ENCODE measurements at places on chromosomes 3 and 15.

GRCh38 chr3:42290966-42291714 lies 25.2 kb upstream of the CCK start:
- no peak for DNase-seq

GRCh38 chr3:143850877-143851276 lies 2.6 kb upstream of the SLC9A9 start:
- no peak for DNase-seq

- no peak for DNase-seq
Observed at GRCh38 chr3:160554980-160555379, 10.4 kb downstream of the KPNA4 start.

DNA sequence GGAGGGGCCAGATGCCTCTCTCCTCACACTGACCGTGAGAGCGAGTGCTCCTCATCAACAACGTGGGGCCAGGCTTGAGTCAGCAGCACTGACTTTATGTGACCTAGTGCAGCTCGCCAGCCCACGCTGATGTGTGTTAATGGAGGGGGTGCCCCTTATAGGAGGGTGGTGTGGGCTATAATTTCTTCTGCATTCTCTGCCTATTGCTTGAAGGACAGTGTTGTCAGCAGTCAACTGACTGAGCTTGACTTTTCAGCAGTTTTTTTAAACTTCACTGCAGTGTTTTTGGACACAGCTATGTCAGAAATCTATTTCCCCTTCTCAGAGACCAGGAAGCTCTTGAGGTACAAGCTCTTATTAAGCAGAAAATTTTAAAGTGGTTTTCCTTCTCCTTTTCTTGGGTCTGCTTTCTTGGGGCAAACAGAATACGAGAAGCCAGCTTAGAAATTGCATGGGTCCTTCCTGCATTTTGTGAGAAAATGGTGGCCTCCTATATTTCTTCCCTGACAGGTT lies 304.8 kb upstream of the CTDSPL start:
- no peak for DNase-seq

DNA sequence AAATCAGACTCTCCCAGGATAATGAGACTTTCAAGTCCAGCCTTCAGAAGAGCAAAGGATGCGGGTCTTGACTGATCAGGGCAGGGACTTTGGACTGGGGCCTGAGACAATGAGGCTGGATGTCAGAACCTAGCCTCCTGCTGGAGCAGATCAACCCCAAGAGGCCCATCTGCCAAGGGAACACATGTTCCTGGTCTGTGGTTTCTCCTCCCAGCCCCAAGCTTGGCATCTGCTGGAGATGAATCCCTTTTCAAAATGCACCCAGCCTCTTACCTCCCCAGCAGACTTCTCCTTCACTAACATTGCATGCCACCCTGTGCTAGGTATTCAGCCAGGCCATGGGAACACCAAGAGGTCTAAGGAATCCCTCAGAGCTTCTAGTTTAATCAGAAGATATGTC lies 43.7 kb upstream of the MFGE8 start:
- no peak for DNase-seq

- DNase-seq: no peak
Observed at GRCh38 chr3:143252931-143253330, 133.4 kb downstream of the CHST2 start.

GRCh38 chr3:20316238-20316637 lies 130.2 kb upstream of the SGO1 start:
- no peak for DNase-seq

- DNase-seq: no peak
Observed at GRCh38 chr3:10462641-10463532, 42.5 kb downstream of the ATP2B2 start.

GRCh38 chr15:99677540-99678134 lies 55.6 kb downstream of the LYSMD4 start:
- no peak for DNase-seq

DNA sequence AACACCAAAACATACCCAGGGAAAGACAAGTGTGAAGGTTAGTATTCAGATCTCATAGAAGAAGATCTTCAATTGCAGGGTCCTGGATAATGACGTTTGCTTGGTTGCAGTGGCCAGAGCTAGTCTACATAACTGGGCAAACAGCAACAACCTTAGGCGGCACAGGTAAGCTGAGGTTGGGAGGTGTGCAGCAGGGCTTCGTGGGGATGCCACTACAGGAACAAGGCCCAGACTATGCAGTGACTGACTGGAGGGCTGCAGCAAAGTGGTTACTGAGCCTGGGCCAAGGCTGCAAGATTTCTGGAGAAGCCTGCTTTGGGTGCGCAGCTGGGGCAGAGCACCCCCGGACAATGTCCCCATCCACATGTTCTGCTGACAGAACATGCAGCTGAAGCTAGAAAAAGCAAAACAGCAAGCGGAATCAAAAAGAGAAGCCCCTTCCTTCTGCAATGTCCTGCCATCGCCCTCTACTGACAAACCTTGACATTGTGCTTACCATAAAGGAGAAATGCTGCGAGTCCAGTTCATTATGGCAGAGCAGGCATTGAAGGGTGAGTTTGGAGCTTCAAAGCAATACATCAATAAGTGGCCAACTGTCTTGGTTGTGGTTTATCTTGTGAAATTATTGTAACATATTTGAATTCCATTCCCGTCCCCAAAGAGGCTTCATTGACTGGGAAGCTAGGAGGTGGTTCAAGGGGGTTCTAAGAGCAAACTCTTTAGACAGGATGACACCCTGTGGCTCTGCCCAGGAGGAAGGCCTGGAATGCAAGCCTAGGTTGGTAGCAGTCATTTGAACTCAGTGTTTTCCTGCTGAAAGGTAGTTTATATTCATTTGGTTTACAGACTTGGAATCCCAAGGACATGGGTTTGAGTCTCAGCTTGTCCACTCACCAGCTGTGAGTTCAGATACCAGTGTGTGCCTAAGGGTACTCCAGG lies 217.0 kb downstream of the PDCD6IP start:
- no peak for DNase-seq

- DNase-seq: no peak
Observed at GRCh38 chr3:111807826-111808225, 51.2 kb upstream of the PHLDB2 start.

DNA sequence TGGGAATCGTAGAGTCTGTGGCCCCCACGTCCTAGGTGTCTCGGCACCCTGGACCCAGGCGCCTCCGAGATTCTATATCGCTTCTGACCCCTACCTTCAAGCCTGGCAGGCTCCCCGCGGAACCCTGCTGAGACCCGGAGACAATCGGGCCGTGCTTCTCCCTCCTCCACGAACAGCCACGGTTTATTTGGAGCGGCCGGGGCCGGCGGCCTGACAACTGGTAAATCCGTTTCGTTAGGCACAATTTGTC lies 1.4 kb downstream of the GATA2 start:
- DNase-seq: no peak

- DNase-seq: no peak
Observed at GRCh38 chr15:49606594-49606993, 14.0 kb downstream of the FAM227B start.

- no peak for DNase-seq
Observed at GRCh38 chr15:81301815-81302399, 22.0 kb downstream of the STARD5 start.

DNA sequence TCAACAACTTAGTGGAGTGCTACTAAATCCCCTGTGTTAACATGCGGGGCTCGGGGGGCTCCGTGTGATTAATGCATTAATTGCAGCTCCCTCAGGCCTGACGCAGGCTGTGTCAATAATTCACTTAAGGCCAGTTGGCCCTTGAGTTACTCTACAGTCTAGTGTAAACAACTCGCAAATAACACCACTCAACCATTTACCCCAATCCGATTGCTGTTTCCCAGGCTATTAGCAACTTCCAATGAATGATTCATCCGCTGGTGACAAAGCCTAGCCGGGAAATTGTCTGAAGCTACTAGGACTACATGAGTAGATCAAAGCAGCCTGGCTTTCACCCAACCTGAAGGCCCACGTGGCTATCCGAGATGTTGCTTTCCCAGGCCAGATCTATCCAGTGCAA lies 121.3 kb upstream of the SOX14 start:
- DNase-seq: no peak

DNA sequence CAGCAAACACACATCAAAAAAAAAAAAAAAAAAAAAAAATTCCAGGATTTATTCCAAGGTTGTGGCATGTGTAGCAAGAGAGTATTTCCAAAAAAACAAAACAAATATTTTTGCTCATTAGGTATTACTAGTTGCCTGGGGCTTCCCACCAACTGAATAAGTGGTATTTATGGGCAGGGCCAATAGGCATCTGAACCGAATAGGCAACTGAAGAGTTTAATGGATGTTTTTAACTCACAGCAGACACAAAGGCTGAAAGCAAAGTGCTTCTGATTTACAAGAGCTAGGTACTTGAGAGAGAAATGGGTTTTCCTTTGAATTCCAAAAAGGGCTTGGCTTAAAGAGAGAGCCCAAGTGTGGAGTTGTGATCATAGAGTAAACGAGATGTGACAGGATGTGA lies 21.4 kb downstream of the EIF4E3 start:
- DNase-seq: no peak

DNA sequence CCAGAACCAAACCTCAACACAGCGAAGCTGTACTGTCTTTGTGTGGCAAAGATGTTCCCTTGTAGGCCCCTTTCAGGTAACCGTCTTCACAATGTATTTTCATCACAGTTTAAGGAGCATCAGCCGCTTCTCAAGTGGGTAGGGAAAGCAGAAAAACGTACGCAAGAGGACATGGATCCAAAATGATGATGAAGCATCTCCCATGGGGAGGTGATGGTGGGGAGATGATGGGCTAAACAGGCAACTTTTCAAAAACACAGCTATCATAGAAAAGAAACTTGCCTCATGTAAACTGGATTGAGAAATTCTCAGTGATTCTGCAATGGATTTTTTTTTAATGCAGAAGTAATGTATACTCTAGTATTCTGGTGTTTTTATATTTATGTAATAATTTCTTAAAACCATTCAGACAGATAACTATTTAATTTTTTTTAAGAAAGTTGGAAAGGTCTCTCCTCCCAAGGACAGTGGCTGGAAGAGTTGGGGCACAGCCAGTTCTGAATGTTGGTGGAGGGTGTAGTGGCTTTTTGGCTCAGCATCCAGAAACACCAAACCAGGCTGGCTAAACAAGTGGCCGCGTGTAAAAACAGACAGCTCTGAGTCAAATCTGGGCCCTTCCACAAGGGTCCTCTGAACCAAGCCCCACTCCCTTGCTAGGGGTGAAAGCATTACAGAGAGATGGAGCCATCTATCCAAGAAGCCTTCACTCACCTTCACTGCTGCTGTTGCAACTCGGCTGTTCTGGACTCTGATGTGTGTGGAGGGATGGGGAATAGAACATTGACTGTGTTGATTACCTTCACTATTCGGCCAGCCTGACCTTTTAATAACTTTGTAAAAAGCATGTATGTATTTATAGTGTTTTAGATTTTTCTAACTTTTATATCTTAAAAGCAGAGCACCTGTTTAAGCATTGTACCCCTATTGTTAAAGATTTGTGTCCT lies 60.0 kb downstream of the AAGAB start:
- no peak for DNase-seq

- DNase-seq: no peak
Observed at GRCh38 chr3:108118038-108118768, 27.4 kb upstream of the CD47 start.

- DNase-seq: no peak
Observed at GRCh38 chr3:191634902-191635301, 173.9 kb downstream of the PYDC2 start.

GRCh38 chr3:160427832-160428424 lies 21.7 kb downstream of the TRIM59 start:
- no peak for DNase-seq

DNA sequence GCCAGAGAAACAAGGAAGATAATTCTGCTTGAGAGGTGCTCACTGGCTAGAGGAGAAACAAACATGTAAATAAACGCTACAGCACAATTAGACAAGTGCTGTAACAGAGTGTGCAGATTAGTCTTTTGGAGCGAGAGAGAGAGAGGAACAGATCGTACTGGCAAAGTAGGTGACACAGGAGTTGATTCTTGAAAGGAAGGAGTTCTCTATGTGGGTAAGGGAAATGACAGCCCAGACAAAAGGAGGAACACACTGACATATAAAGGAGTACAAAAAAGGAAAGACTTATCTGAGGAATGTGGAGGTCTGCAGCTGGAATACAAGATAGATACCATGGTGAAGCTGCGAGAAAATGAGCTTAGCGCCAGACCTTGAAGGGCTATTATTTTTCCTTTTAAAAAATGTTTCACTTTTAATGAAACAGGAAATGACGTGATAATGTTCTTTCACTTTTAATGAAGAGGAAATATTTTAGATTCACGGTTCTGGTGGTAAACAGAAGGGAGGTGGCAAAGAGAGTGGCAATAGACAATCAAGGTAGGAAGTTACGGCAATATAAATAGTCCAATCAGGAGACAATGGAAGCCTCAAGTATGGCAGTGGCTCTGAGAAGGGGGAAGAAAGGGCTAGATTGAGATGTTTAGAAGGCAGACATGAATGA lies 202.9 kb downstream of the VPS13C start:
- no peak for DNase-seq

DNA sequence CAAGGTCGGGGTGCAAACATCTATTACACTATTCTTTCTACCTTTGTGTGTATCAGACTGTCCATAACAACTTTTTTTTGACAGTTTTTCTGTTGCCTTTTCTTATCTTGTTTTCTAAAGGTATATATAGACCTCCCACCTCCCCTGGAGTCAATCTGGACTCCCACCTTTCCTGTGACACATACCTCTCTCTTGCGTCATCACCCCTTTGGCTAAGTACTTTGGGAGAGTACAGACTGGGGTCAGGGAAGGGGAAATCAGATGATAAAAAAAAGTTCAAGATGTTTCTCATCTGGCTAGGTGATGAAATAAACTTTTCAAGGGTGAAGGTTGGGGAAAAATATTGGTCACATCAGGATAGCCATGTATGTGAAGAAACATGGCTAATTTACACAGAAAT lies 17.2 kb downstream of the TSPAN3 start:
- no peak for DNase-seq

DNA sequence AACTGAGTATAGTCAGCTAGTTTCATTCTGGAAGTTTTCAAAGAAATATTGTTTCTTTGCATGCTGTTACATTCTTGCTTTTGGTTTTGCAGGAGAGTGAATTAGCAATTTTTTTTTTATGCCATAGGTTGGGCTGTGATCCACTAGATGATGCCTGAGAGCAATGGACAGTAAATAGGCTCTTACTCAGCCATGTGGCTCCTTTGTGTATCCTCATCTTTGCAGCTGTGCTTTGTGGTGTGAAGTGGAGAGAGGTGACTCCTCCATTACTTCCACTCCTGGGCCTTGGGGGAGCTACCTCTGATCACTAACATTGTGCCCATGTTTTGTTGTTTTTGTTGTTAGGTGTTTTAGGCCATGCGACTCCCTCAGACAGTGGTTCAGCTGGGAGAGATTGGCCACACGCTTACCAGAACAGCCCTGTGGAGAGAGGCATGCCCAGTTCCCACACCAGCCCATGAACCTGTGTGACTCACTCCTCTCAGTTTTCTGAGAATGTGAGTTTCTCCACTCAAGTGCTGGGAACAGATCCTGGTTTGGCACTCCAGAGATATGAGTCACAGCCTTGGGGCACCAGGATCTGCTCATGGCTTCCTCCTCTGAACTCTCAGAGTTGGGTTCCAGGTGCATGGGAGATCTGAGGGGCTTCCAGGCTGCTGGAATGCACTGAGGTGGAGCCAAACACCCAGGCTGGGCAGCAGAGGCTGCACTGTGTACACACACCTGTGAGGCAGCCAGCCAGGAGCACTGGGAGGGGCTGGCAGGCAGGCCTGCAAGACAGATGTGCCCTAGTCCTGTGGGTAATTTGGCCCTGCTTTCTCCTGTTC lies 785.3 kb downstream of the ROBO2 start:
- no peak for DNase-seq

GRCh38 chr3:140223631-140224030 lies 288.6 kb downstream of the CLSTN2 start:
- no peak for DNase-seq

All from activated T-helper 2 cell treated with anti-CD3 and anti-CD28 coated beads, Interferon-gamma antibody, Interleukin-2, Interleukin-4, amounts not matched to agents 10 μg/mL and 5 μg/mL and 100 μg/mL, durations not matched to agents 14 hours and 24 hours and 36 hours (primary cell).